ENCODE measurements at places on chromosomes 2 and 18.

- no peak for DNase-seq
Observed at GRCh38 chr2:59690849-59691248, 862.6 kb downstream of the BCL11A start.

- no peak for DNase-seq
Observed at GRCh38 chr2:144936442-144936841, 416.5 kb upstream of the ZEB2 start.

GRCh38 chr2:126614524-126615227 is 41.3 kb upstream of the GYPC start:
- no peak for DNase-seq

DNA sequence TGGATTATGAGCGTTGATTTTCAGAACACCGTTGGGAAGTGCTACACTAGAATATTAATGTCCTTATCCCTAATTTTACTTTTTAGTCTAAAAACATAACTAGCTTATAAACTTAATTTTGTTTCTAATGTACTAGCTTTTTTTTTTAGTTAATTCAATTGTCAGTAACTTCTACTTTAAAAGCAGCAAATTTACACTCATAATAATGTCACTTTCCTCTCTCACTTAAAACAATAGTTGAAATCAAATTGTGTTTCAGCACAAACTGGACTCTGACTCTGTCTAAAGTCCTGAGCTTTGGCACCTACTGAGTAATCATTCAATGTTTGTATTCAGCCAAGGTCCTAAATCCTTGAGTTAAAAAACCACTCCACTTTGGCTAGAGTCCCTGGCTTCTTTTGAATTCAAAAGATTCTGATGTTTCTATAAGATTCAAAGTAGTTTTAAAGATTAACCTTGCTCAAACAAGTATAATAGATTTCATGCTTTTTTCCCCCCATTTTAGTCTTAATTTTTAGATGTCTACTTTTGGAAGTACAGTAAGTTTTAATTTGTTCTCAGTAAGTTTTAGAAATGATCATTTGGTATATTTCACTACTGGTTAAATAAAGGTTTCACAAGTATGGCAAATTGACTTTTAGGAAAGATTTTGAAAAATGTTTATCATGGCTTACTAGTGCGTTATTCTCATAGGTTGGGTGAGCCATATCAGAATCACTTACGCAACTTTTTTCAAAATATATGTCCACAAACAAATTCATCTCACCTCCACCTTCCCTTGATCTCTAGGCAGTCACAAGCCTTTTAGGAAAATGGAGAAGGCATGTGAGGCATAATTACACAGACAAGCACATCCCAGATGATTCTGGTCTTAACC is 23.4 kb downstream of the CCNYL1 start:
- DNase-seq = no peak

- DNase-seq = no peak
Observed at GRCh38 chr2:223989206-223989855, 32.1 kb downstream of the MRPL44 start.

- DNase-seq = no peak
Observed at GRCh38 chr2:68420254-68420910, 46.7 kb downstream of the FBXO48 start.

- DNase-seq = no peak
Observed at GRCh38 chr2:237011206-237011795, 74.4 kb upstream of the COPS8 start.

DNA sequence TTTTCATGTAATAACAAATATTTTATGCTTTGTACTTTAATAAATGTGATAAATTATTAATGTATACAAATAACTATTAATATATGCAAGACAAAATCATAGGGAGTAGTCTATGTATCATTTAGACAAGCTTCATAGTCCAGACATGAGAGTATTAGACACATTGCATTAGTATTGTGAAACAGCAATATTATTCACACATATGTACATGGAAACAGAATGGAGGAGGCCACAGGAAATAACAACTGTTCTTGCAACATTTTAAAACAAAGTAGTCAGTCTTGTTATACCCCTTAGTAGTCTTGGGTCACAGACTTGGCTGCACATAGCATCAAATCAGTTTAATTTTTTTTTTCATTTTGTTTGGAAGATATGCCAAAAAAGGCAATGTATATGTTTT is 15.8 kb downstream of the DSC1 start:
- DNase-seq = no peak

DNA sequence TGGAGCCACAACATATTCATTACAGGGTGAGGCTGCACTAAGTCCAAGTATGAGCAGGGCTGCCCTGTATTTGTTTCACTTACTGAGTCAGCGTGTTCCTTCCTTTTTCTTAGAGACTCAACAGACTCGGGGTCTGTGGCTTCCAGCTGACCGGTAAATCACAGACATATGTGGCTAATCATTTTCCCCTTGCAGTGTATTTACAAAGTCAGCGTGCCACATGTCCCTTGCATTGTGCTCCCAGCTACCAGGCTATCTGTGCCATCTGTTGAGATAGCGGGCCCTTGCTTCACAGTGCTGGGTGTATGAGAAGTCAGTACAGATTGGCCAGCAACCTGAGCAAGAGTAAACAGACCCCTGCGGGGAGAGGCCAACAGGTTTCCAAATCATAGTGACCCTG is 254.3 kb downstream of the LRRTM1 start:
- DNase-seq = peak; percentile 11

DNA sequence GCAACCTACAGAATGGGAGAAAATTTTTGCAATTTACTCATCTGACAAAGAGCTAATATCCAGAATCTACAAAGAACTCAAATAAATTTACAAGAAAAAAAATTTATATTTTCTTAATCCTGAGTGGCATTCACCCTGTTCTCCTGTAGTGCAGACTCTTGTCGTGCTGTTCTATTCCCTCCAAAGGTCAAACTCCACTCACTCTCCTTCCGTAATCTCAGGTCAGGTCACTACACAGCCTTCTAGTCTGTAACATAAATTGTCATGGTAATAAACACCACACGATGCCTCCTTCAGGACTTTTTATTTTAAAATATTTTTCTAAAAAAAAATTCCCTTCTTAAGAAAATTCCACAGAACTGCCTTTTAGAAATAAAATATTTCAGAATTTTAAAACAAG is 417.9 kb upstream of the GCFC2 start:
- DNase-seq = no peak

DNA sequence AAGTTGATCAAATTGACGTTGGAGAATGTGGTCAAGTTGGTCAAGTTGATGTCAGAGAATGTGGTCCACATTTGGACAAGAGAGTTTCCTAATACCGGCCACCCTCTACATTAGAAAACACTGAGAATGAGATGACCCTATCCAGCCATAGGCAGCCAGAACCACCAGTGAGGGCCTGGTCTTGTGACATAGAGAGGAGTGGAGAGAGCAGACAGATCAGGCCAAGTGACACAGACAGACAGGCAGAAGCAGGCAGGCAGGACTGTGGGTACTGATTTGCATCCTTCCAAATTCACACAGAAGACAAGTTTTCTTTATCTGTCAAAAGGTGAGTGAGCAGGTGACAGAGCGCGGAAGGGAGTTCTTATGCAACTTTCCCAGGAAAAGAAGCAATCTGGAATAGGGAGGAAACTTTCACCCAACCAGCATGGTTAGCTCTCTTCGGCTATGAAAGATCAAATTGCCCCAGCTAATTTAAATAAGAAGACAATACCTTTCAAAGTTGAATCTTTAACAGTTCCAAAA is 109.1 kb upstream of the PID1 start:
- no peak for DNase-seq

Data from AG09319 (cell line).